Naive thymus-derived CD4-positive, alpha-beta T cell (primary cell): ENCODE measurements at places on chromosomes 1 and 21. TPM values are rescaled to one million over a fixed set of nuclear protein-coding genes. Genes with fewer than 3 reads are reported as not detected.

PLEKHA6 gene
- total RNA-seq = 0.66 TPM

DNA sequence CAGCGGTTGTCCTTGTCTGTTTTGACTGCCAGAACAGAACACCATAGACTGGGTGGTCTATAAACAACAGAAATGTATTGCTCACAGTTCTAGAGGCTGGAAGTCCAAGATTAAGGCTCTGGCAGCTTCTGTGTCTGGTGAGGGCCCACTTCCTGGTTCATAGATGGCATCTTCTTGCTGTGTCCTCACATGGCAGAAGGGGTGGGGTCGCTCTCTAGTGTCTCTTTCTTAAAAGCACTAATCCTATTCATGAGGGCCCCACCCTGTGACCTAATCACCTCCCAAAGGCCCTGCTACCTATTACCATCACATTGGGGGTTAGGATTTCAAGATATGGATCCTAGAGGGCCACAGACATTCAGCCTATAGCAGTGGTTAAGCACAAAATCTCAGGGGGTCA is 304.4 kb downstream of the NFIA start:
- no peak for DNase-seq

PROK1 gene
- total RNA-seq = not detected

NMNAT2 gene
- total RNA-seq = not detected

DNA sequence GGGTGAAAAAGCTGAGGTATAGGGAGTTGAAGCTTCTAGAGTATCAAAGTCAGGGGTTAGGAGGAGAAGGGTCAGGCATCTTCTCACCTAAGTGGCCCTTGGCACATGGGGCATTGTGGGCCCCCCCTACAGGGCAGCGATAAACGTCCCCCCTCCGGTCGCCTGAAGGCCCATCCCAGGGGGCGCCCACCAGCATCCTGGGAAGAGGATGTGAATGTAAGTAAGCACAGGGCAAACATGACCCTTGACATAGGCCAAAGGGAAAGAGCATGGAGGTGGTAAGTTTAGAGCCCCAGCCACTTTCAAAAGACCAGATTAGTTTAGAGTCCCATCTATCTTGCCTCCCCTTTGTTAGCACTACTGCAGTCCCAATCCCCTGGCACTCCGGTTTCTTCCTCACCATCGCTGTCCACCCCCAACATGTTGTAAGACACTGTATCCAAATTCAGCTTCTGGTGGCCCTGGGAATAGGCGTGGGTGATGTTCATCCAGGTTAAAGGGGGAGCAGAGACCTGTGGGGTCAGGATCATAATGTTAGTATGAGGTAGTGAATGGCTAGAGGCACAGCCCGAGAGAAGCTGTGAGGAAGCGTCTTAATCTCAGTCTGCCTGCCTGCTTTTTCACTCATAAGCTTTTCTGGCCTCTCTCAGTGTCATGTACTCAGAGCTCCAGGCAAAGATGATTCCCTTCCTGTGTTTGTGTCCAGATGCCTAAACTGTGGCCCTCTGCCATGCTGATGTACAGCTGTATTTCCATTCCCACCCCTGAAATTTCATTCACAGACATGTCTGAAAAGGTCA is 2.7 kb downstream of the ITGA10 start:
- DNase-seq = no peak

DNA sequence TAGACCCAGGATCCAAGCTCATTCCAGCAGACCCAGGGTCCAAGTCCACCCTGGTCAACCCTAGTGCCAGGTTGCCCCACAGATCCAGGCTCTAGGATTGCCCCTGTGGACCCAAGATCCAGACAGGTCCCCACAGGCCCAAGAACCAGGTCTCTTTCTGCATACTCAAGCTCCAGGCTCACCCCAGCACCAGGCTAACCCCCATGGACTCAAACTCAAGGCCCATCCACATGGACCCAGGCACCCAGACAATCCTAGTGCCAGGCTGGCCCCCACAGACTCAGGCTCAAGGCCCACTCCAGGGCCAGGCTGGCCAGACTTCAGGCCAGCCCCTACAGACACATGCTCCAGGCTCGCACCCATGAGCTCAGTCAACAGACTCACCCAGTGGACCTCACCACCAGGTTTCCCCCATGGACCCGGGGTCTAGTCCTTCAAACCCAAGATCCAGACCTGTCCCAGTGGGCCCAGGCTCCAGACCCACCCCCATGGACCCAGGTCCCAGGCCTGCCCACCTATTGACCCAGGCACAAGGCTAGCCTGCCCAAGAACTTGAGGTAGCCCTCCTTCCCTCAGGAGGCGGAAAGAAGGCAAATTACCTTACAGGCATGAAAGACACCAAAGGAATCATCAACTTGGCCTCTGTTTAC is 124.4 kb downstream of the SMYD3 start:
- no peak for DNase-seq

- DNase-seq = no peak
Observed at GRCh38 chr21:26881504-26882228, 36.5 kb upstream of the ADAMTS1 start.

EVA1B gene
- total RNA-seq = 4.8 TPM

RHBDL2 gene
- not detected for total RNA-seq

- DNase-seq = no peak
Observed at GRCh38 chr1:246517391-246517790, 10.3 kb upstream of the SMYD3 start.

LRRC41 gene
- 37.2 TPM for total RNA-seq

- DNase-seq = no peak
Observed at GRCh38 chr1:41724248-41724647, 194.5 kb downstream of the HIVEP3 start.

- no peak for DNase-seq
Observed at GRCh38 chr1:218592688-218593087, 247.6 kb downstream of the TGFB2 start.

TPTE gene
- not detected for total RNA-seq

CHI3L1 gene
- 1.3 TPM for total RNA-seq

DNA sequence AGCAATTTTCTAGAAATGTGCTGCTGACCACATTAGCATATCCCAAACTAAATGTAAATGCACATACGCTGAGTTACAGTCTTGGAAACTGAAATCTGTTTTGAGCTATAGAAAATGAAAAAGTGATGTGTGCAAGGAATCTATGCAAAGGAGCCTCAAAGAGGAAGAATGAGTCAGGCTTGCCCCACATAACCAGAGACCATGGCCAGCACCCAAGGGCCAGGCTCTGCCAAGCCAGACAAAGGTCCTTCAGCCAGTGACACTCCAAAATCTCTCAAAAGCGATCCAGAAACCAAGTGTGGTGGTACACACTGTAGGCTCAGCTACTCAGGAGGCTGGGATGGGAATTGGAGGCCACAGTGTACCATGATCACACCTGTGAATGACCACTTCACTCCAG is 195.2 kb downstream of the TOMM20 start:
- no peak for DNase-seq

GRCh38 chr1:242569867-242570266 is 45.4 kb upstream of the PLD5 start:
- no peak for DNase-seq
